ENCODE measurements at places on chromosomes 3 and 15.

DNA sequence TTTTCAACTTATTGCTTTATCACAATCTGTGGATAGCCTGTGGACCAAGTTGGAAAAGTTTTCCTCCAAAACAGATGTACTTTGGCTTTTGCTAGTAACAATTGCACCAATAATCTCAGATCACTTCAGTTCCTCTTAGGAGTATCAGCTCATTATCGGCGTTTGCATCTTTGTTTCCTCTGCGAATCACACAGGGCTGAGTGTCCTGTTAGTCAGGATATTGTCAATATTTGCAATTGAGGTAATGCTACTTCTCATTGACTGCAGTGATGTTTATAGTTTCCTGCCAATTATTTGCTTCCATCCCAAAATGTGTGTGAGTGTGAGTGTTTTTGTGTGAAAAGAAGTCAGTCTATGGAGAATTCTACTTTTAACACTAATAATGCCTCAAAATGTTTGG lies 545.0 kb downstream of the SI start:
- no peak for DNase-seq

GRCh38 chr3:132088291-132088690 lies 53.5 kb upstream of the CPNE4 start:
- no peak for DNase-seq

- DNase-seq: peak; percentile 11
Observed at GRCh38 chr15:98281130-98281529, 320.6 kb downstream of the ARRDC4 start.

DNA sequence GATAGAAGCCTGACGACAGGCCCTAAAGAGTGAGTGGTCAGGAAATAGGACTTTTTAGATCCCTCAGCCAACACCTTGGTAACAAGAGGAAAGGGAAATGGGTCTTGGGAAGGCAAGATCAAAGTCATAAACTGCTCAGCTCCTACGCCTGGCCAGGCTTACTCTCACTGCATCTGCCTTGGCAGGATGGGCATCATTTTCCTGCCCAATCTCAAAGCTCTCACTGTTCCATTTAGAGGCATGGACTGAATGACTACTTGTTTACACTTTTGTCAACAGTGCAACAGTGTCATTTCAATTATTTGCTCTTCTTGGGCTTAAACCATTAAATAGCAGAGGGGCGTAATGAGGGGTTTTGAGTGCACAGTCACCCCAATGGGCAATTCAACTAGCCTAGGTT lies 808.7 kb downstream of the GRM7 start:
- DNase-seq: no peak

- DNase-seq: no peak
Observed at GRCh38 chr15:29067949-29068348, 182.2 kb downstream of the APBA2 start.

GRCh38 chr3:196203846-196204245 lies 7.4 kb downstream of the ZDHHC19 start:
- DNase-seq: no peak

DNA sequence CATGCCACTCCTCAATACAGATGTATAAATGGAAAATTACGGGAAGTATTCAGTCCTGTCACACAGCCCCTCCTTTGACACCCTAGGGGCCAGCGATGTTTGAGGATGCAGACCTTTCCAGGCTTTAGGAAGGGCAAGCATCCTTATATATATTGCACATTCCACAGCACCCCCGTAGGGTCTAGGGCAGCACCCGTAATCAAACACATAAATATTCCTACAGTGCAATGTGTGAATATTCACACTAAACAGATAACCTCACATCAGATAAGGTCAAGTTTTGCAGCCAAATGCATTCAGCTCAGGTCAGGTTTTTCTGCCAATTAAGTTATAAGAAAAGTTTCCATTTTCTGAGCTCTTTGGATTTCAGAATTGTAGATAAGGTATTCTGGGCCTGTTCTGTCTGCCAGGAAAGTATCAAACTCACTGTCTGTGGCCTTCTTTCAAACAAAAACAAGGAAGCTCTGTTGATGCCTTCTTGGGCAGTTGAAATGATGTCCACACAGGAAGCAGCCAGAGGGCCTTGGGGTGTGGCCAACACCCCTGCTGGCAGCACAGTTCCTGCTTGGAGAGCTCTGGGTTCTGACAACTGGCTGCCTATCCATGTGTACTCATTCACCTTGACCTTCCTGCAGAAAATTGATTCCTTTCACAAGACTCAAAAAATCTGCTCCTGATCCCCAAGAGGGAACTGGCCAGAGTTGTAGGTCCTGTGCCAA lies 427.0 kb downstream of the NTRK3 start:
- peak; percentile 3 for DNase-seq

GRCh38 chr15:74268020-74268419 lies 31.9 kb downstream of the CCDC33 start:
- DNase-seq: no peak

DNA sequence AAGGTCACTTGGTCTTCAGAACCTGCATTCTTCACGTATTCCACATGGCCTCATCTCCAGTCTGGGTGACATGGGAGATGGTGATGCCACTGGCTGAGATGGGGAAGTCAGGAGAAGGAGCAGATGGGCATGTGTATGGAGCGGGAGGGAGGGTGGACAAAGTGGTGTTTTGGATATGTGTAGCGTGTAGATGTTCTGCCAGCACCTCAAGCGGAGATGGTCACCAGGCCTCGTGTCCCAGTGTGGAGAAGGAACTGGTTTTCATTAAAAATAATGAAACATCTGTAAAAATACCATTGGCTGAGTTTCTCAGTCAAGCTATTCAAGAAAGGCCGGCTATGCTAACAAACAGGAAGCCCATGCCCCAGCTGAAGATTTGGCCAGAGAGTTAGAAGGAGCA lies 26.2 kb downstream of the LARP6 start:
- no peak for DNase-seq

- peak; percentile 42 for DNase-seq
Observed at GRCh38 chr3:81302045-81302444, 459.4 kb downstream of the GBE1 start.

GRCh38 chr15:92579931-92580470 lies 75.6 kb downstream of the FAM174B start:
- no peak for DNase-seq

- DNase-seq: peak; percentile 52
Observed at GRCh38 chr15:45199136-45199810, 11.5 kb upstream of the SHF start.

DNA sequence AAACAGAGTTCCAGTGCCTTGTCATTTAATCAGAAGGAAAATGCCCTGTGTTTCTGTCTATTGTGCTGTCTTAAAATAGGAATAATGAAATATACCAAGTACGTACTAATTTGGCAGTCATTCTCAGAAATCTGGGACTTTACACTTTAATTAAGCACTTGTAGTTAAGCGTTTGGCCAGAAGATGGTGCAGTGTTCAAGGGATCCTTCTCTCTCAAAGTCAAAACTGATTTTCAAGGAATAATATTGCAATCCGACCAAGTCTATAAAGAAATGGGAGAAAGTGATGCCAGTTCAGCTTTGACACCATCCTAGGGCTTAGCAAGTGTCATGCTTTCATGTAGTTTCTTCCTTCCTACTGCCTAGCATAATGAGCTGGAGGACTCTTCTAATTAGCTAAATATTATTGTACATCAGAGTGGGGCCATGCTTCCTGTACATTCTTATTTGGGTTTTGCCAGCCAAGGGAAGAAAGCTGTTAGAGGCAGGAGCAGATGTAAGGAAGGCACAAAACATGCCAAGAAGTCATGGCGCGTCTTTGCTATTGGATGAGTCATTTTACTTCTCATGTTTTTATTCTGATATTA lies 64.8 kb downstream of the SAMMSON start:
- DNase-seq: peak; percentile 38

DNA sequence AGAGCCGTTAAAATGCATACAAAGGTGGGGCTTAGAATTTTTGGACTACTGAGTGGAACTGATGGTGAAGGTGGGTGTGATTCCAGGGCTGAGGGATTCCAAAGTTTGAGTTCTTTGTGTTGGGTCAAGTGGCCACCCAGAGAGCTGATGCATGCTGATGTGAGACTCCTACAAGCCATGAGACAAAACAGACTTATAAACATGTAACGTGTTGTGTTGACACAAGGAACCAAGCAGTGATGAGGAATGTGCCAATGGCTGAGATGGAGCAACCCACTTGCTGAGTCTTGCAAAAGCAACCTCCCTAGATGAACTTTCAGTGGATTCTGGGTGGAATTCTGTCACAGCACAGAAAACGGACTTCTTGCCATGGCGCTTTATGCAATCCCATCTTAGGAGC lies 289.0 kb downstream of the TLE3 start:
- DNase-seq: no peak

GRCh38 chr3:22585504-22585903 lies 617.6 kb upstream of the UBE2E2 start:
- peak; percentile 53 for DNase-seq

- no peak for DNase-seq
Observed at GRCh38 chr3:122989856-122990575, 37.5 kb downstream of the SEMA5B start.

GRCh38 chr3:53482227-53482626 lies 12.2 kb upstream of the CACNA1D start:
- DNase-seq: no peak

- no peak for DNase-seq
Observed at GRCh38 chr3:182596676-182597410, 196.5 kb upstream of the ATP11B start.

DNA sequence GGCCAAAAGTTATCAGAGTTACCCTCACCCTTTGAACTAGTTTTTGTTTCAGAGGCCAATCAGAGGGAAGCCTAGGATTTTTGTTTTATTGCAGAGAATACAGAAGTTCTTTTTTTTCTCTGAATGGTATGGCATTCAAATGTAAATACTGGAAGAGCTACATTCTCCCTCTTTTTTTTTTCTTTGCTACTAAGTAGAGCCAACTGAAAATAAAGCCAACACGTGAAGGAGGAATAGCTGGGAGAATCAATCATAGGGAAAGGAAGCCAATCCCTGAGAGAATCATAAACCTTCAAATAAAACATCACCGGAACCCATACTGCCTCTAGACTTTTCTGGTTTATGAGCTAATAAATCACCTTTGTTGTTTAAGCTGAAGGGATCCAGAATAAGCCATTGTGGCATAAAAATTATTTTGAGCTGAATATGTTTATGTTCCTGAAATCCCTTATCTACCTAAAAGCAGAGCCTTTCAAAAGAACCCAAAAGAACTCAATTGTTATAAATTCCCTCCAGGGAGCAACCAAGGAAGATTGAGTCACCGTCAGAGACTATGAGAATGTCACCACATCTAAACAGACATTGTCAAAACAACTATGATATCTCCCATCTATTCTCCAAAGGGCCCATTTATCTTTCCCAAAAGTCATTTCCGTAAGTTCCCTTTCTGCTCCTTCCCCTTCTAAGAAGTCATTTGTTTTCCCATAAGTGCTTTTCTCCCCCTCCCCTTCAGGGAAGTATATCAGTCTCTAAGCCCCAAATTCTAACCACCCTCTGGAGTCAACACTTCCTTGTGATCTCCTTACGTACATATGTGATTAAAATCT lies 3.8 kb upstream of the ZNF280D start:
- peak; percentile 23 for DNase-seq

GRCh38 chr3:122598556-122598955 lies 21.1 kb downstream of the PARP15 start:
- no peak for DNase-seq

DNA sequence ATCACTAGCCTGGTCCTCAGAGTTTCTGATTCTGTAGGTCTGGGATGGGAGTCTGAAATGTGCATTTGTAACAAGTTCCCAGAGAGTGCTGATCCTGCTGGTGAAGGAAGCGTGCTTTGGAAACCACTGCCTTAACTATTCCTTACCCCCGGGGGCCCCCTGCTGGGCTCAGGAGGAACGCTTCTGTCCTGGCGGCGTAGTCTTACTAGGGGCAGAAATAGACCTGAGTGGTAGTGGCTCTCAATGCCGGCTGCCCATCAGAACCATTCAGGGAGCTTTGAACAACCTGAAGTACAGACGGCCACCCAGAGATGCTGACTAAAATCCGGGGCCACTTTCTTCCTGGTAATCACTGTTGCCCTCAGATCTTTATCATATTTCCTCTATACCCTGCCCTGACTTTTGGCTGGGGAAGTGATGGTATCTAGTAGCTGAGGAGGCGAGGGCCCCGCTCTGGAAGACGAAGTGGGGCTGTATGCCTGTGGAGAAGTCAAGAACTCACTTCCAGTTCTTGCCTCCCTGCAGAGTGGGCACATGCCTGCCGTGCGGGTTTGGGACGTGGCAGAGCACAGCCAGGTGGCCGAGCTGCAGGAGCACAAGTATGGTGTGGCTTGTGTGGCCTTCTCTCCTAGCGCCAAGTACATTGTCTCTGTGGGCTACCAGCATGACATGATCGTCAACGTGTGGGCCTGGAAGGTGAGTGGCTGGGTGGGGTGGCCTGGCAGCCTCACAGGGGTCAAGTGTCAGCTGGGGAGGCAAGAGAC lies 16.3 kb upstream of the JMJD7 start:
- DNase-seq: peak; percentile 84

DNA sequence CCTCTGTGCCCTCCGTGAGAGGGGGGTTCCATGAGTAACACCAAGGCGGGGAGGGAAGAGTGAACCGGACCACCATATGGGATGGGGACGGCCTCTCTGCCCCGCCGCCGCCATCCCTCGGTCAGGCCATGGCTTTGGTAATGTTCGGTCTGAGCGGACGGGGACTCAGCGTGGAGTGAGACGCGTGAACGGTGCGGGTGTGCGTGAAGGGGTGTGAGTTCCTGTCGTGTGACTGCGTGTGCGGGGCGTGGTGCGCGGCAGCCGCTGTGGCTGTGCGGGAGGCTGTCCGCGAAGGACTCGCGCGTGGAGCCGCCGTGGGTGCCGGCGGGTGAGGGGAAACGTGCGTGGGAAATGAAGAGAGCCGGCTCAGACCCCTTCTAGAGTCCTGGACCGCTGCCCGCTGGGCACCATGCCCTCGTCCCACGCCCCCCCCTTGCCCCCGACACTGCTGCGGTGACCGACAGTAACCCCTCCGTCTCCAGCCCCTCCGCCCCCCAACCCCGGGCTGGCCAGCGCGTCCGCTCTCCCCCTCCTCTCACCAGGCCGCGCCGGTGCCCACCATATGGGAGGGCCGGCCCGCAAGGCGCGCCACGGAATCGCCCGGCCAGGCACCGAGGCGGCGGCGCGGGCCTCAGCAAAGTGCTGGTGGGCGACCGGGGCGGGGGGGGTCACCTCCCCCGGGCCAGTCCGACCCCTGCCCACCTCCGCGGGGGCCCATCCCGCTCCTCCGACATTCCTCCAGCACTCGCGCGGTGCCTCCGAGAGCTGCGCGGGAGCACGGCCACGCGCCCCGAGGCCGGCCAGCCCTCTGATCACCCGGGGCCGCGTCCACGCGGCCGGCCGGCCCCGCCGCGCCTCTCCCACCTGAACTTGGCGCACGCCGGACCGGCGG lies 589 bp downstream of the KLF15 start:
- no peak for DNase-seq

DNA sequence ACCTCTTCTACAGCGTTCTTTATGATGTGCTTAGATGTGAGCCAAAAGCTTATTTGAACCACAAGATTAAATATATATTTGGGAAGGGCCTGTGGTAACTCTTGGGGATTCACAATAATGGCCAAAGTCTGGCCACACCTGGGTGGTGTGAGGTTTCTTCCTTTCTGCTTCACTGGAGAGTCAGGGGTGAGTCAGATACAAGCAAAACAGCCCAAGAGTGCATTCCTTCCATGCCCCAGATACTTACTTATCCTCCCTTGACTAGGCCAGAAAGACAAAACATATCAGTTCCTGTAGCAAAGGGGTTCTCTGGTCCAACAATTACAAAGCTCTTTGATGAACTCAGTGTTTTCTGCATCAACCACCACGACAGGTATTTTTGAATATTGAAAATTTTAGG lies 941 bp downstream of the ZBED2 start:
- peak; percentile 37 for DNase-seq

- no peak for DNase-seq
Observed at GRCh38 chr3:52085681-52086282, 29.4 kb upstream of the DUSP7 start.
